Stimulated activated CD4-positive, alpha-beta T cell treated with anti-CD3 and anti-CD28 coated beads, TNF-alpha, amount 100 ng/mL, for 48 hours (primary cell): ENCODE measurements at places on chromosomes 2 and 18.

DNA sequence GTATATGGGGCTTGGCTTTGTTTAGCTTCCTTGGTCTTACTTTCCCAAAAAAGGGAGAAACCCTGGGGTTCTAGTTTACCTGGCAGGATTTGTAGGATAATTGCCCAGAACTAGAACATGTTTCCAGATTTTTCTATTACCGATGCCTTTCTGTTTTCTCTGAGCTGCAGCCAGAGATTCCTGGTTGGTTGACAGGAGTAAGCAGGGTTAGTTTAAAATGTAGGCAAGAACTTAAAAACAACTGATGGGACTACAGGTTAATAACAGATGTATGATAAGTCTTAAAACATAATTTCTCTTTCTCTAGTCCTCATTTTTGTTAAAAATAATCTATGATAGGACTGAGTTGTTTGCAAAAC lies 38.9 kb upstream of the GMCL1 start:
- no peak for DNase-seq

GRCh38 chr18:50628533-50628905 lies 68.6 kb downstream of the MAPK4 start:
- DNase-seq: no peak

DNA sequence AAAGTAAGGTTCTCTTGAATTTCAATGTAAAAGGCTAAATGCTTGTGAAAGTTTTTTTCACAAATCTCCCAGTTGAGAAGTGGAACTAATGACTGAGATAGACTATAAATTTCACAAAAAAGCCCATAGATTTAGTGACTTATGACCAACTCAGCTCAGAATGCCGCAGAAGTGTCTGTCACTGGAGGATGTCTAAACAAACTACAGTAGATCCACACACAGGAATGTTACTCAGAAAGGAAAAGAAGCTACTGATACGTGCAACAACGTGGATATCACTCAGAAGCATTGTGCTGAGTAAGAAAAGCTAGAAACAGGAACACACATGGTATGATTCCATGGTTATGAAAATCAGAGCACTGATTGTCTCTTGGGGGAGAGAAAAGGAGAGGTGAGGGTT lies 151.9 kb downstream of the DOCK10 start:
- no peak for DNase-seq

- no peak for DNase-seq
Observed at GRCh38 chr2:196112418-196113034, 43.9 kb upstream of the DNAH7 start.

DNA sequence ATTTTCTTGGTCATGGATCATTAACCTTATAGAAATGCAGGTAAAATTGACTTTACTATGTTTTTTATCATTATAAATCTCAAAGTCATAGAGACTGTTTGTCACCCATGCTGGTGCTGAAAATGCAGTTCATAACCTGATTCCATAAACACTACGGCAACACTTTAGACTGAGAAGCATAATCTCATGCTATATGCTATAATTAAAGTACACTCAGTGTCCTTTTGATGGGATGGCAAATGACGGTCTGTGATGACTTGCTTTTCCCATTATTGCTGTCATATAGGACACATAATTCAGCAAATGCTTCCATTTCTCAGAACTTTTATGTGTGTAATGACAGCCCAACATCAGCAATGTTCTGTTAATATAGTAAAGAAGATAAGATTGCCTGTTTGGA lies 162.9 kb downstream of the CD226 start:
- no peak for DNase-seq

- no peak for DNase-seq
Observed at GRCh38 chr2:63555931-63556330, 32.3 kb downstream of the WDPCP start.

- DNase-seq: no peak
Observed at GRCh38 chr2:182447863-182448262, 21.0 kb upstream of the PDE1A start.

GRCh38 chr2:223226264-223226663 lies 174.3 kb downstream of the KCNE4 start:
- no peak for DNase-seq

- peak; percentile 37 for DNase-seq
Observed at GRCh38 chr2:64295326-64296139, 151.3 kb upstream of the PELI1 start.

- no peak for DNase-seq
Observed at GRCh38 chr18:36149514-36150289, 20.0 kb downstream of the ELP2 start.

GRCh38 chr2:25897506-25897905 lies 19.2 kb upstream of the ASXL2 start:
- no peak for DNase-seq

- no peak for DNase-seq
Observed at GRCh38 chr2:24459224-24460161, 31.6 kb upstream of the NCOA1 start.

DNA sequence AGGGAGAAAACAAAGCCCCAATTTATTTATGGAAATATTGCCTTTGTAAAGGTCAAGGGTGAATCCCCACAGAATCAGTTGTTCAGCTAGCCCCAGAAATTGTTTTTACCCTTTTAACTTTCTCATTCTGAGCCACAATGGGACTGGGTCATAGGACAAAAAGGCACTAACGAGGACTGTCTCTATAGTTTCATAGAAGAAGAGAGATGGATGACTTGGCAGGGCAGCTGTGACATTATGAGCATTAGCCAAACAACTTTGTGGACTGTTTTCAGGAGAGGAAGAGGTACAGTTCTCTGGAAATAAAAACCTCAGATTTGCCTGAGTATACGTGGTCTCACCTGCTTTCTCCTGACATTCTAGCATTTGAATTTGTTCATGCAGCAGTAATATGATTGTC lies 1155.8 kb upstream of the CHAC2 start:
- DNase-seq: no peak

DNA sequence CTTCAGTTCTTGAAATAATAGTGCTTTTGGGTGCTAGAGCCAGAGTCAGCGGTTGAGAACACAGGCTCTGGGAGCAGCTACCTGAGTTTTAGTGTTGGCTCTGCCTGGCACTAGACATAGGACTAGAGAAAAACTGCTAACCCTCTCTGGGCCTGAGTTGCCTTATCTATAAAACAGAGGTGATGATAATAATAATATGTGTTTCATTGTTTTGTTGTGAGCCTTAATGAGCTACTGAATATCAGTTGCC lies 391.7 kb downstream of the PTPRM start:
- DNase-seq: no peak

- DNase-seq: no peak
Observed at GRCh38 chr2:166410828-166411472, 35.2 kb upstream of the SCN9A start.

- DNase-seq: no peak
Observed at GRCh38 chr2:136306836-136307235, 188.9 kb upstream of the CXCR4 start.

- DNase-seq: no peak
Observed at GRCh38 chr18:63271148-63271547, 48.4 kb downstream of the BCL2 start.

GRCh38 chr18:23250893-23251656 lies 115.8 kb downstream of the CABLES1 start:
- DNase-seq: no peak

DNA sequence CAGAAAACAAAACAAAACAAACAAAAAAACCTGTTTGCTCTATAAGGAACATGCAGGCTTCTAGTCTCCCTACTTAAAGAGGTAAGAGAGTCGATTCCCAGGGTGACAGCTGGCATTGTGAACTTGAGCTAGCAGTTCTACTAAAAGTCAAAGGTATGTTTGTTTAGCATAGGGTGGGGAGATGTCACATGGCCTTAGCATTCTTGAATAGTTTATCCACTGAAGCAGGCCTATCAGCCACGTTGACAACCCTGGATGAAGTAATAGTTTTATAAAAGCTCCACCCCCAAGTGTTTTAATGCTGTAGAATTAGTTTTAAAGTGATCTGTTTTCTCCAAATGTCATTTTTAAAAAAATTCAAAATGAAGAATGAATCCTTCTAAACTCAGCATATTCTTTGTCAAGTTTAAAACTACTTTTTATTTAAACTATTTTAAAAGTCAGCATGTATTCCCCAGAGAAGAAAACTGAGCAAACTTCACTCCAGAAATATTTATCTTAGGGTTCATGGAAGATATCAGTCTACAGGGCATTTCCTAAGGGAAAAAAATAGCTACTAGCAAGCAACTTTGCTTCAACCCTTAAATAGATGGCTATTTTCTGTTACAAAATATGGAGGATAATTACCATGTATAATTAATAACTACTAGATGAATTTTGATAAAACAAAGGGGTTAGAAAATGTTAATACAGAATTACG lies 1.7 kb downstream of the MYOM1 start:
- no peak for DNase-seq

GRCh38 chr2:85785871-85786270 lies 32.1 kb downstream of the ATOH8 start:
- DNase-seq: no peak

DNA sequence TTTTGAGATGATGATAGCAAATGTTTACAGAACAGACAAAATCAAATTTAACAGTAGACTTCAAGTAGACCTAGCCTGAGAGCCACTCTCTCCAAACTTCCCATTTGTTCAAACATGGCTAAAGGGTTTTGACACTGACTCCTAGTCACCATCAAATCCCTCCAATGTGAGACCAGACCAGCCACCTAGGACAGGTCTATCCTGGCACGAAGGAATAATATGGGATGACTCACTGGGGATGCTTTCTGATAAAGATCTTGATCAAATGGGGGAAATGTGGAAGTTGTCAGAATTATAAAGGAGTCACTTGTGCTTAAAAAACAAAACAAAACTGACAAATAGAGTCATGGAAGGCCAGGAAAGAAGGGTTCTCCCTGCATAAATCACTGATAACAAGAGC lies 95.7 kb downstream of the EDAR start:
- no peak for DNase-seq

GRCh38 chr2:37551783-37552182 lies 119.7 kb downstream of the CDC42EP3 start:
- DNase-seq: no peak

GRCh38 chr2:5227062-5227699 lies 465.0 kb upstream of the SOX11 start:
- no peak for DNase-seq

- no peak for DNase-seq
Observed at GRCh38 chr2:206004004-206004693, 81.8 kb downstream of the INO80D start.

GRCh38 chr2:208413931-208414330 lies 7.3 kb downstream of the PTH2R start:
- DNase-seq: no peak

DNA sequence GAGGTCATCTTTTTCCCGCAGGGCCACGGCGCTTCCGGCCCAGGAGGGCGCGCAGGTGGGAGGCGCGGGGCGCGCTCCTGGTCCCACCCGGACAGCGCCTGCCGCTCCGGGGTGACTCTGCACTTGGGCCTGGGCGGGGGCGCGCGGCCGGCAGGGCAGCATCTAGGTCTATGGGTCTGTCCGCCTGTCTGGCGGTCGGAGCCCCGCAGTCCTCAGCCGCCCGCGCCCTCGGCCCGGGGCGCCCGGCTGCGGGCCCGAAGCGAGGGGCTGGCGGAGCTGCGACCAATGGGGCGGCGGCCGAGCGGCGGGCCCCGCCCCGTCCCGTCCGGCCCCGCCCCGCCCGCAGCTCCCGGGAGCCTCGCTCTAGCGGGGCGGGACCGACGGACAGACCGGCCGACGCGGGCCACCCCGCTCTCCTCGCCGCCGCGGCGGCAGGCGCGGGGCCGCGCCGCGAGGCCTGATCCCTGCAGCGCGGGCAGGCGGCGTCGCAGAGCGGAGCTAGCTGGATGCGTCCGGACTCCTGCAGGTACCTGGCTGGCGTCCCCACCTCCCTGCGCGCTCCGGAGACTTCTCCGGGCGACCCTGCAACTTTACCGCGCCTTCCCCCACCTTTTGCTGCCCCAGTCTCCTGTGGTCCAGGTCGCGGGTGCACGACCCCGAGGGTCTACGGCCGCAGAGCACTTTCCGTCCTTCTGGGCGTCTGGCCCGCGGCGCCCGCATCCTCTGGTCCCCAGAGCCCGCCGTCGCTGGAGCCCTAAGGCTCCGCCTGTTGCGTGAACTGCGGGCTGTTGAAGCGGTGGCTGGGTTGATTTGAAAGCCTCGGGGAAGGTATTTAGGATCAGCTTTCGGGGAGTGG lies at the start of gene KCNS3:
KCNS3 (plus strand) TSS at position 387 of the 856 bp plus-strand sequence. CDS start 52,342 bp downstream, outside the sequence.
- no peak for DNase-seq

- no peak for DNase-seq
Observed at GRCh38 chr2:196660244-196660643, 20.7 kb downstream of the CCDC150 start.

DNA sequence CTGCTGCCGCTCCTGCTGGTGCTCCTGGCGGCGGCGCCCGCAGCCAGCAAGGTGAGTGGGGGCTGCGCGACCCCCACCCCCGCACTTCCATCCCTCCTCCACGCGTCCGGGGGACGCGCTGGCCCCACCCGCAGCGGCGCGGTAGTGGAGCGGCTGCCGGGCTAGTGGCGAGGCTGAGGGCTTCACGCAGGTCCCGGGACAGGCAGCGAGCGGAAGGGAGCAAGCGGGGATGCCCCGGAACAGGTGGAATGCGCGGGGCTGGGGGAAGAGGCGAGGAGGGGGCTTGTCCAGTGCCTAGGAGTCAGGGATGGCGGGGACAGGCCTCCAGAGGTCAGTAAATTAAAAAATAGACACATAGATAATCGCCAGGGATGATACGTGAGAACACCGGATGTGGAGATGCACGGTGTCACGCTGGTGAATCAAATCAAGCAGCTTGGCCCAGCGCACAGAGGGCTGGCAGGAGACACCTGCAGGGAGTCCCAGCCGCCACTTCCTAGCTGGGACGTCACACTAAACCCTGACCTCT lies 403 bp downstream of the COL4A3 start:
- DNase-seq: no peak

- no peak for DNase-seq
Observed at GRCh38 chr18:12087471-12088025, 6.1 kb upstream of the ANKRD62 start.

DNA sequence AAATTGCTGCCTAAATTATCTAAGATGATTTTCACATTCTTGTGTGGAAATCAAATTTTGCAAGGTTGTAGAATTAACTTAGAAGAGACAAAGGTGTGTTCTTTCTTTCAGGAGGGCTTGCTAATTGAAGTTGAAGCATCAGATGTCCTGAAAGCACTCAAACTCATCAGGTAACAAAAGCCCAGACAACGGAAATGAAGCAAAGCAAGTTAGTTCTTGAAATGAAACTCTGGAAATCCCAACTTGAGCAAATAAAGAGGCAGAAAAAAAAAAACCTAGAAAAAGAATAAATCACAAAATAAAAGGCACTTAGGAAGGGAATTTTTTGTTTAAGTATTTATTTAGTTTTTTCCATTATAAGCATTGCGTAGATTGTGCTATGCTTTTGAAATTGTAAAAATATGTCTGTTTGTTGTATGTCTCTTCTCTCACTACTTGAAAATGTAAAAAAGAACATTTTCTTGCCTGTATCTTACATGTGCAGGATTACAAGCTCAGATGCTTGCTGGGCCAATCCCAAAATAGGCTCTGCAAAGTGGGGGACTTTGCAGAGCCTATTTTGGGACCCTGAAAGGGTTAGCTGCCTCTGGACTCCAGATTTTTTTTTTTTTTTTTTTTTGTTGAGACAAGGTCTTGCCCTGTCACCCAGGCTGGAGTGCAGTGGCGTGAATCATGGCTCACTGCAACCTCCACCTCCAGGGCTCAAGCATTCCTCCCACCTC lies 46.7 kb downstream of the FAM161A start:
- no peak for DNase-seq

GRCh38 chr2:177296040-177296439 lies 31.5 kb upstream of the NFE2L2 start:
- no peak for DNase-seq

- DNase-seq: peak; percentile 41
Observed at GRCh38 chr2:74267068-74267467, 68.7 kb downstream of the MTHFD2 start.

GRCh38 chr2:219041252-219041651 lies at the start of gene CFAP65:
Gene CFAP65 (minus strand): TSS chr2:219041516. CDS start chr2:219039048, 2,468 bp downstream.
- no peak for DNase-seq
